ENCODE measurements at places on chromosomes 1 and 21.

- DNase-seq, result no peak
These were observed 2.7 kb upstream of the EDEM3 start for GRCh38 chr1:184757406-184757805.

DNA sequence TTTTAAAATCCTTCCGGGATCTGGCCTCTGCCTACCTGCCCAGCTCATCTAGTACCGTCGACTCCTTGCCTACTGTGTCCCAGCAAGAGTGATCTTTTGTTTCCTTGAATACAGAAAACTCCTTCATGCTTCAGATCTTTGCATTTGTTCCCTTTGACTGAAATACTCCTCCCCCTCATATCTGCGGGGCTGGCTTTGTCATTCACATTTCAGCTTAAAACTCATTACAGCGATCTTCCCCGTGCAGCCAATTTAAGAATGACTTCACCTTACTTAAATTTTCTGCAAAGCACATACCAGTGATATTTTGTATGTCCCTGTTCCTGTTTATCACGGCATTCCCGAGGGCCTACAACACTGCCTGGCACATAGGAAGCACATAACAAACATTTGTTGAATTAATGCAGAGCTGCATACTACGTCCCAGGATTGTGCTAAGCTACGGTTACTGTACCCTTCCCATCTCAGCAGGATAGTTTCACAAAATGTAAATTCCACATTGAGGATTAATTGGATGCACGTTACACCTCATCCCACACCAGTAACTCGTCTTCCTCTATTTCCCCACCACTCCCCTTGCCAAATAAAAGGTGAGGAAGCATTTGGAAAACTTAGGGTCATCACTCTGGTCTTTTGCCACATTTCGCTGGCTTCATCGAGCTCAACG, 837 bp upstream of the DESI2 start:
- DNase-seq, result no peak

GRCh38 chr1:78586572-78586971, 33.7 kb upstream of the IFI44L start:
- no peak for DNase-seq

GRCh38 chr1:30189818-30190500, 533.4 kb downstream of the MATN1 start:
- DNase-seq, result no peak

- DNase-seq, result no peak
These were observed 190.6 kb downstream of the MRPL39 start for GRCh38 chr21:25416669-25417068.

DNA sequence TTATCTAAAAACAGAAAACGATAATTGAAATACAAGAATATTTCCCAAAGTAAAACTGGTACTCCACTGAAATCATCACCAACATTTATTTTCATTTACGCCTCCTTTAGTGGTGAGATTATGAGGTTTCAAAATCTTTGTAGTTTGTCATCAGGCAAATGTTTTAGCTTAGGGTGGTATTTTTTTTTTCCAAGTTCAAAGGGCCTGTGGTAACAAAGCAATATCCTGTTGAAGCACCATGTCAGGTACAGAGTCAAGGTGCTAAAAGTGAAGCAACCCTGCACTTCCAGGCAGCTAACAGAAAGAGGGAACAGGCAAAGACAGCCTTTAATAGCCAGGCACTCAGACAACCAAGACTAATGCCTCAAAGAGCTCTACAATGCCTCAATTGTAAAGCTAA, 89.2 kb downstream of the JAK1 start:
- peak; percentile 18 for DNase-seq

DNA sequence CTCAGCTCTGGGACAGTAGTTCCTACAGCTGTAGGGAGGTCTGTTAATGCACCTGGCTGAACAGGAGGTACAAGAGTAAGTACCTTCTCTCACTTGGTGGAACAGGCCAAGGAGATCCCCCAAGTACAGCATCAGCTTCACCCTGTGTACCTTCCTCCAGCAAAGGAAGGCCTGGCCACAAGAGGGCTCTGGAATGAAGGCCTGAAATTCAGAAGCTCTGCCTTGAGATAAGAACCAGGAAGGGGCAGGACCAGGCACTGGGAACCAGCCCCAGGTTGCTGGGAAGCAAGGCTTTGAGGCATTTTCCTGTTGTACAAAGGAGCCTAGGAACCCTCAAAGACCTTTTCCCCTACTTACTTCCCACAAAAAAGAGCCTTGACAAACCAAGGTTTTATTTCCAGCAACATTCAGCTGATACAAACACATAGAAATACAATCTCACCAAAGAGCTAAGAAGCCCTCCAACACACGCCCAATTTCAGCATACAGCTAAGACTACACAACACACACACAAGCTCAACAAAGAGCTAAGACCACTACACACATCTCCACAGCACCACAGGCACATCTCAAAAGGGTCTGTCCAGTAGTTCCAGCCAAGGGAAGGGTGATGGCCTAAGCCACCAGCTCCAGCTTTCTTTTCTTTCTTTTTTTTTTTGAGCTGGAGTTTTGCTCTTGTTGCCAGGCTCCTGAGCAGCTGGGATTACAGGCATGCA, 23.5 kb downstream of the F11R start:
- peak; percentile 50 for DNase-seq

DNA sequence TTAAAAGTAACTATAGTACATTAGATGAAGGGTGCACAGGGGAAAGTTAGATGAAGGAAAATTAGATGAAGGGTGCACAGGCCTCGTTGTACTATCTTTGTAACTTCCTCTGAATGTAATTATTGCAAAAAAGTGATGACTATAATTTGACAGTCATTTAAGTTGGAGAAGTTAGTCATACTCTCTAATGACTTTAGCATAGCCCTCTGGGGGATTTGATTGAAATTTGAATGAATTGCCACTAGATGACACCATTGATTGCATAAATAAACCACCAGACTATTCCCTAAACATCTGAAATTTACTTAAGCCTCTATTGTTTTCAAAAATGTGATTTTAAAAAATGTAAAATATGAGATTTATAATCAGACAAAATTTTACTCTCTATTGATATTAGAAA, 102.6 kb downstream of the TPR start:
- DNase-seq, result no peak
